RWPE2 (cell line): ENCODE measurements at places on chromosomes 1 and 21.

DNA sequence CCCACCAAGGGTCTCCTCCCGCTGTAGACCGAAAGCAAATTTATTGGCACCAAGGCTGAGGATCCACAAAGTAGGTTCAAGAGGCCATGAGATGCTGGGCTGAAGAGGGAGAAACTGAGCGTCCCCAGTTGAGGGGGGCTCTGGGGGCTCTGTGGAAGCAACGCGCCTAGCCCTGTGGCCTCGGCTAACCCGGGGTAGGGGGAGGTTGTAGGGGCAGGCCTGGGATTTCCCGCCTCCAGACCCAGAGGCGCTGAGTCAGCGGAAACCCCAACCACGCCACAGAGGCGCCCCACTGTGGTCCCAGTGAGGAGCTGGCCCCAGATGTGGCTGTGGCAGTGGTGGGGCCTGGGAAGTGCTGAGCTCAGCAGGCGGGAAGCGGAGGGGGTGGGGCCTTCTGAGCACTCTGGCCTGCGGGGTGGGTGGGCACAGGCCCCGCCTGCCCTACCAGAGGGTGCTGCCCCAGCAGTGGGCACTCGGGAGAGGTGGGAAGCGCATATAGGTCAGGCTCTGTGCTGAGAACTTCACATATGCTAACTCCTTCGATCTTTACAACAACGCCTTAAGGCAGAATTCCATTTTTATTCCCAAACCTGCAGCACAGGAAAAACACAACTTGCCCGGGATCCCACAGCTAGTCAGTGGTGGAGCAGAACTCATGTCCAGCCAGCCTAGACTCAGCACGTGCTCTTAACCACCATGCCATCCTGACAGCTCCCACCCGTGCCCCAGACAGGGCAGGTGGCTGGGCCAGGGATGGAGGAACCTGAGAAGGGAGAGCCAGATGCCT is 1.5 kb upstream of the COL16A1 start:
- DNase-seq, result no peak

DNA sequence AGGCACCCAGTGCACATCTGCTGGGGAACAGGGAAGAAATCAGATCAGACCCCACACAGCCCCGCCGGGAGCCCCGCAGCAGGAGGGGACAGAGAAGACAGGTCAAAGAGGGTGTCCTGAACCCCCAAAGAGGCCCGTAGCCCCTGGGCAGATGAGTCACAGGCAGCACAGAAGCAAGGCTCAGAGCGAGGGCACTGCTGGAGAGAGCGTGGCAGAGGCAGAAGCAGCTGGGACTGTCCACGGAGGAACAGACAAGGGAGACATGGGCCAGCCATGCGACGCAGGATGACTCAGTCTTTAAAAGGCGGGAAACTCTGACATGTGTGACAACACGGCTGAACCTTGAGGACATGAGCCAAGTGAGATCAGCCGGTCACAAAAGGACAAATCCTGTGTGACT is 14.5 kb upstream of the PRDM16 start:
- peak; percentile 49 for DNase-seq

DNA sequence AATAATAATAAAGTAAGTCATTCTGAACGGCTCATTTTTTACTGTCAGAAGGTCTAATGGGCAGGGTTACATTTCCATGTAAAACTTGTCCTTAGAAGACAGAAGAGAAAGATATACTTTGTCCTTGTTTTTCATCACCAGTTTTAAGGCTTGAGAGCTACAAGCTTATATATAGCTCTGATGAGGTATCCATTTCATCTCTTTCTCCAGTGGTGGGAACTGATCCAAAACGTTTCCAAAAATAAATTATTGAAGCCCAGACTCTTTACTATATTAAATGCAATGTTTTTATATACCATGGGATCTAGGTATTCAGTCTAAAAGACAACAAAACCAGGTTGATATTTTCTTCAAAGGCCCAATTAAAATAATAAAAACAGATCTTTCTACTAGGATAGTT is 8.7 kb downstream of the B3GALNT2 start:
- DNase-seq, result no peak

DNA sequence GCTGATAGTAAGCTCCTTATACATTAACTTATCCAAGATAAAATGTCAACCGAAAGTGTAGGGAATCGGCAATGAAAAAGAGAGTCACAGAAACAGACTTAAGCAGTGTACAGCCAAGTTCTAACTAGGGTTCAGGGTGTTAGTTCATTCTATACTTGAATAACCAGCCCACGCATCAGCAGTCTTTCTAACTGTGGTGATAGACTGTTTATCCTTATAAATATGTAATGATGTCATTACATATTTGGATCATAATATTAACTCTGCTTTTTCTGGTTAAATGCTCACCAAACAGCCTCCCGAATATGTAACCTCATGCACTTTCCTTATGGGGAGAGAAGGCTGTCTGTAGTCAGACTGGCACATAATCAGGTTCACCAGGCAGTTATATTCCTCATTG is 11.0 kb downstream of the HMCN1 start:
- DNase-seq, result no peak

DNA sequence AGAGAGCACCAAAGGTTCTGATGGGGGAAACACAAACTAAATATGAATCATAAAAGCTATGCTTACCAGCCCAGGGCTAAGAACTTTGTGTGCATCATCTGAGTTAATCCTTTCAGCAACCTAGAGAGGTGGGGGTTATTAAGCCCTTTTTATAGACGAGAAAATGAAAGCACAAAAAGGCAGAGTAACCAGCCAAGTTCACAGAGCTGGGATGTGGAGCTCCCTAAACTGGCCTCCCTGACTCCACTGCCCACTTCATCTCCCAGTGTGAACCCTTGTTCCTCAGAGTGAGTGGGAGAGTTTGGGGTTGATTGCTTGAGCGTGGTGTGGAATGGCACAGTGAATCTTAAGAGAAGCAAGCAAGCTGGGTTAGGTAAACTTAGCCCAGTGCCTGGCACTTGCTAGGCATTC is 10.8 kb upstream of the BCAR3 start:
- DNase-seq, result no peak

DNA sequence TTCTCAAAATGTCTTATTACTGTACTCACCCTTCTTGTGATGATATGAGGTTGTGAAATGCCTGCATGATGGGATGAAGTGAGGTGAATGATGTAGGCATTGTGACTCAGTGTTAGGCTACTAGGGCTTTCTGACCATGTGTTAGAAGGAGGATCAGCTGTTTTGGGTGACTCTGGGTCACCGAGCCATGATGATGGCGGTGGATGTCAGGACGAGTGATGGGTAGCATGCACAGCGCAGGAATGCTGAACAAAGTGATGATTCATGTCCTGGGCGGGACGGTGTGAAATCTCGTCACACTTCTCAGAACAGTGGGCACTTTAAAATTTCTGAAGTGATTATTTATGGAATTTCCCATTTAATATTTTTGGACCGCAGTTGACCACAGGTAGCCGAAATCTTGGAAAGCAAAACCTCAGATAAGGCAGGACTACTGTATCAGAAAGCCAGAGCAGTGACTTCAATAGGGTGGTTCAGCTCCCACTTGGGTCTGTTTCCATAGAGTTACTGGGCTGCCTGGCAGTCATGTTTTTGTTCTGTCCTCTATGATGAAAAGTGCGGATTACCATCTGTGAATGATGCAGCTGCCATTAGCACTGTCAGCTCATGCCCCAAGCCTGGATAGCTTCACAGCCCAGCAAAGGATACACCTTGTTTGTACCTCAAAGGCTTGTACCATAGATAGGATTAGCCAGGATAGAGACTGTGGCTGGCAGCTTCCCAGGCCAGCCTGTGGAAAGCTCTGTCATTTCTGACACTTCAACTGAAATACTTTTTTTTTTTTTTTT is 26.6 kb downstream of the IL6R start:
- peak; percentile 87 for DNase-seq

DNA sequence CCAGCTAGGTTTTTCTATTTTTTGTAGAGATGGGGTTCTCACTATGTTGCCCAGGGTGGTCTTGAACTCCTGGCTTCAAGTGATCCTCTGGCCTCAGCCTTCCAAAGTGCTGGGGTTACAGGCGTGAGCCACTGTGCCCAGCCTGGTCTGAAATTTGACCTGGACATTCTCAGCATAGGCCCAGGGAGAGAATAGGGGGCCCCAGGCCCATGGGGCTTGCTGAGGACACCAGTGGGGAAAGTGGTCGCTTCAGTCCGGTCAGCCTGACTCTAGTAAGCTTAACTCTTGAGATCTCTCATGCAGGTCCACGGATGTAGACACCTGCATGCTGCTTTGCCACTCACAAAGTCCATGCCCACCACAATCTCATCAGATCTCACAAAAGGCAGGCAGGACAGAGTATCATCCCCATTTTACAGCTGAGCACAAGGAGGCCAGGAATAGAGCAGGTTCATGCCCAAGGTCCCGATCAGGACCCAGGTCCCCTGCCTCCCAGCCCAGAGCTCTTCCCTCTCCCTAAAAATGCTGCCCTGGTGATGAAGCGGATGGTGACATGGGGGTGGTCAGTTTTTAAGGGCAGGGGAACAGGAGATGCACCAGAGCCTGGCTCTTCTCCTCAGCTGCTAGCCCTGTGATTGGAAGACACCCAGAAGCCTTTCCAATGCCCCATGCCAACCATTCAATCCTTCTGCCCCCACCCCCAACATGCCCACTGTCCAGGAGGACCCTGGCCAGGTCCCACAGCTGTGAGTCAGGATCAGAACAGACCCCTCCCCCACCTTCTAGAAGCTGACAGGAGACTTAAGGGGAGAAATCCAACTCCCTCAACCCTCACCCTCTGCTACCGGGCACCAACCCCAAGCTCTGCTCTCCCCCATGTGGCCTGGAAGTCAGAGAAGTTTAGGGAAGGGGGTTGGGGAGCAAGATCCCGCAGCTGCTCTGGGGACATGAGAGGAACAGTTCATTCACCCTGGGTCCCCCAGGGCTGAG is 1.8 kb downstream of the FHL3 start:
- DNase-seq, result no peak

DNA sequence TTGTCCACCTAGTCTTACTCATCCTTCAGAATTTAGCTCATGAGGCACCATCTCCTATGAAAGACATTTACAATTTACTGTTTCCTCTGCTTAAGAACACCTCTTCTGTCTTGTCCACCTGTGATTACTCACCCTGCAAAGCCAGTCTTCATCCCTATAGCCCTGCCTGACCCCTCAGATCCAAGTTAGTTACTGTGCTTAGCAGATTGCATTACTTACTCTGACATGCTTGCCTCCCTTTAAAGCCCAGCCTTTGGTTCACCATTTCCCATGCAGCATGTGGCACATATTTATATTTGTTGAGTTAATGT is 60.9 kb upstream of the VCAM1 start:
- DNase-seq, result no peak

- no peak for DNase-seq
These were observed 82.3 kb downstream of the LTN1 start for GRCh38 chr21:28910280-28910887.

DNA sequence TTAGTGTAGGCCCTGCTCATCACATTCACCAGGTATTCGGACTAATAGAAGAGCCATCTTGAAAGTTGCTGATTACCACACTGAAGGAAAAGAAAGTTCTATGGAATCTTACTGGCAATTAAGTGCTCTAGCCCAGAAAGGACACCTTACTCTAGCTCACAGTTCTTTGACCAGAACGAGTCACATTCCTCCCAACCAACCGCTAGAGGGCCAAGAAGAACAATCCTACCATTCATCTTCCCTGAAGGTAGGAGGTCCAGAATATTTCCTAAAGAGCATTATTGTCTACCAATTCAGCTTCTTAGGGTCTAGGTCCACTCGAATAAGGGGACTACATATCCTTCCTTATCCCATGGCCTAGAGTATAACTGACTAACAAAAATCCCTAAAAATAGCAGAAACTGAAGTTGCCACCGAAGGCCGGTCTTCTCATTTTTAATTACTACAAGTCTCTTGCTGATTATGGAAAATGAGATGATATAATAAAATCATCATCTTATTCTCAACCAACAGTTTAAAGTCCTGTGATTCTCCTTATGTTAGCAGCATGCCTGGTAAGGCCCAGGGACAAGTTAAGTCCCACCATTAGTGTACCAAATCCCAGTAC is 2.7 kb upstream of the FMO1 start:
- no peak for DNase-seq

GRCh38 chr1:111792249-111792648 is 36.5 kb downstream of the DDX20 start:
- DNase-seq, result no peak

GRCh38 chr1:186497651-186498050 is 36.7 kb upstream of the PDC start:
- DNase-seq, result no peak

- DNase-seq, result no peak
These were observed 47.4 kb downstream of the RGS7 start for GRCh38 chr1:241309651-241310050.

DNA sequence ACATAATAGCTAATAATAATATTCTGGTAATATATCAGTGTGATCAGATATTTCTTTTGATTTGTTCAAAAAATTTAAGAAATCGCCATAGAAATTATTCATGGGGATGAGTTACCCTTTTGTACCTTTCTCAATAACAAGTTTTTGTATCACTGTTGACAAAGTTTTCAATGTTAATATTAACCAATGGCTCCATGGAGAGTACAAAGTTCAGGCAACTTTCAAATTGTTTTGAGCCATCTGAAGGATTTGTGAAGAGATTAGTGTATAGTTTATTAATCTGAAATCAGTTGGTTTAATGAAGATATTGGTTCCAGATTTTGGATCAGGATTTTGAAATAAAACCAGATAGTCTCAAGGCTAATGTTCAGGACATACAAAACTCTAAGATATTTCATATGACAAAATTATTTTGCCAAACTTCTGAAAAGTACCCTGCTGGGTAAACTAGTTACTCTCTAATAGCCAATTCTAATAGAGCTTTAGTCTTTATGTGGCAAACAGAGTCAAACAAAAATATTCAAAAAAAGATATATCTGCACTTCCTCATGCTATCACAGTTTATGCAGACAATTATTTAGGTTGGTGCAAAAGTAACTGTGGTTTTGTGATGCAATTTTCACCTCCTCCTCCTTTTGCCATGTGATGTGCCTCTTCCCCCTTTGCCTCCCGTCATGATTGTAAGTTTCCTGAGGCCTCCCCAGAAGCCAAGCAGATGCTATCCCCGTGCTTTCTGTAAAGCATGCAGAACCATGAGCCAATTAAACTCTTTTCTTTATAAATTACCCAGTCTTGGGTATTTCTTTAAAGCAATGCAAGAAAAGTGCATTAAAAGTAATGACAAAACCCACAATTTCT is 1105.0 kb downstream of the PLA2G4A start:
- no peak for DNase-seq

- DNase-seq, result no peak
These were observed 189.5 kb downstream of the RASAL2 start for GRCh38 chr1:178283409-178283808.

DNA sequence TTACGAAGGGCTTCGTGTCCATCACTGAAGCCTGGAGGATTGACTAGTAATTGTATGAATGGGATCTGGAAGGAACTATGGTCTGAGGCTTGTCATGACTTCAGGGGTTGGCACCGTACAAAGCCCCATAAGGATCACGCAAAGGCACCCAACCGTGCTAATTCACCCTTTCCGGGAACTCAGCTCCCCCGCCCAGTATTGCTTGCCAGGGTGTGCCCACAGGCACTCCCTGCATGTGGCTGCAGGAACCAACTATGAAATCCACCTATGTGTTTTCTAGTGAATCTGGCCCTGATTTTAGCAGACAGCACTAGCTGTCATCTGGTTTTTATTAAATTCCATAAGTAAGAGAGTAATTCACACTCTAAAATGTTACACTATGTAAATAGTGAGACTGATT is 139.2 kb downstream of the TM2D1 start:
- no peak for DNase-seq
